ENCODE measurements at places on chromosomes 11 and 22.

DNA sequence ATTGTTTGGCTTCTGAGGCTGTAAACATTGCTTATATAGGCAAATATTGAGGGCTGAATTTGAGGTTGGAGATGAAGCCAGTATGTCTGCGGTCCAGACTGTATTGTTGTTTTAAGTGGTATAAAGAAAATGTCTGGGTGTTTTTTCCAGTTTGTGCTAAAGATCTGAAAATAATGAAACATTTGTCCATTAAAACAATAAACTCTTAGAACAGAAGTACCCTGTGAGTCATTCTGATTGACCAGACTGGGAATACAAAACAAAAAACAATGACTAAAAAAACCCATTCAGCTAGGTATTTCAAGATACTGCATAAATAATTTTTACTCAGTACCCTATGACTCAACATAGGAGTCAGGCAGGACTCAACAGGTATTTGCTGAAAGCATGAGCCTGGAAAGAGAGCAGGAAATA is 20.4 kb downstream of the ALKBH8 start:
- no peak for DNase-seq

DNA sequence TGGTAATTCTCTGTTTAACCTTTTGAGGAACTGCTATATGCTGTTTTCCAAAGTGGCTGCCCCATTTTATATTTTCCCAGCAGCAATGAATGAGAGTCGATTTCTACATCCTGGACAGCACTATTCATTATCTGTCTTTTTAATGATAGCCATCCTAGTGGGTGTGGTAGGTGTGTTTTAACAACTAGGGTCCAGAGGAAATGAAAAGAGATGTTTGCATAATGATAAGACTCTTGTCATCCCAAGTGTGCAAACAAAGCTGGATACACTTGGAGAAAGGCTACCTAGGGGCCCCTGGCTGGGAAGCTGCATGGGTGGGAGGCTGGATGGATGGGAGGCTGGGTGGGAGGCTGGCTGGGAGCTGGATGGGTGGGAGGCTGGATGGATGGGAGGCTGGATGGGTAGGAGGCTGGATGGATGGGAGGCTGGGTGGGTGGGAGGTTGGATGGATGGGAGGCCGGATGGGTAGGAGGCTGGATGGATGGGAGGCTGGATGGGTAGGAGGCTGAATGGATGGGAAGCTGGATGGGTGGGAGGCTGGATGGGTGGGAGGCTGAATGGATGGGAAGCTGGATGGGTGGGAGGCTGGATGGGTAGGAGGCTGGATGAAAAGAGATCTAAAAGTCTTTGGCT is 158.0 kb downstream of the DSCAML1 start:
- DNase-seq = no peak

DNA sequence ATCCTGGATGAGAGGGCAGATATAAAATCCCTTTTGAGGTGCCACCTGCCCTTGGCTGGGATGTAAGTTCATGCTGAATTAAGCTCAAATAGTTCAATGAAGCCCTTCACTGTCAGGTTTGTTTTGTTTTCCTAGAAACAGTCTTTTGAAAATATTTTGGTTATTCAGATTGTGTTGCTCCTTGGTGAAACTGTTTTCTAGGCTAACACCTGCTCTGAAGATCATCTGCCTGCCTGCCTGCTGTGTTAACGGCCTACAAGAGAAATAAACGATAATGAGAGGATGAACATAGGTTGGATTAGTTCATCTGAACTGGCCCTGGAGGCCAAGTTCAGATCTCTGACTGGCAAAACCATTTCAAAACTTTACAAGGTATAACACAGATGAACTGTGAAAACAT is 67.4 kb downstream of the ZBTB44 start:
- DNase-seq = no peak

GRCh38 chr22:40966726-40967085 is 15.5 kb downstream of the RBX1 start:
- DNase-seq = no peak

DNA sequence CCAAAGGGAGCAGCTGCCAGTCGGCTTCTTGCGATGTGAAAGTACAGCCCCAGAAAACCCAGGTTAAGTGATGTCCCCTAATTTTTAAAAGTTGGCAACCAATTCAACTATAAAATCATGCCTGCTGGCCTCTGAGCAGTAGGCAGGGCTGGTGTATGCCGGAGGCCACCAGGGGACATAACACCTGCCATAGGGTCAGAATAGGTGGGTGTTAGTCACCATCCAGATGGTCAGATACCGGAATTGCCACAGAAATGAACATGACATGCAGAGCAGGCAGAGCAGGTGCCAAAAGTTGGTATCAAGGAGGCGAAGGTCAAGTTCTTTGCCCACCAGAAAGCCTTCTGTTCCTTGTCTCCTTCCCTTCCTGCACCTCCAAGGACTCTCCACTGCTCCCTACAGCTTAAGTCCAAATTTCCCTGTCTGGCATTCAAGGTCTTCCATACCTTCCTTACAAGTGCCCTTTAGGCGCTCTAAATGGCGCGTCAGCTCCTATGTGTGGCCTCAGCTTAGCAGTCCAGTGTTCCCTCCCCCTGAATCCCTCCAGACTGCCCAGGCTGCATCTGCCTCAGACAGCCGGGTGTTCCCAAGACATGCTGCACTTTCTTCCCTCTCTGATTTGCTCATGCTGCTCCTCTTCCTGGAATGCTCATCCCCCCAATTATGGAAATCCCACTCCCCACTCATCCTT is 45.1 kb downstream of the PTPRJ start:
- no peak for DNase-seq

DNA sequence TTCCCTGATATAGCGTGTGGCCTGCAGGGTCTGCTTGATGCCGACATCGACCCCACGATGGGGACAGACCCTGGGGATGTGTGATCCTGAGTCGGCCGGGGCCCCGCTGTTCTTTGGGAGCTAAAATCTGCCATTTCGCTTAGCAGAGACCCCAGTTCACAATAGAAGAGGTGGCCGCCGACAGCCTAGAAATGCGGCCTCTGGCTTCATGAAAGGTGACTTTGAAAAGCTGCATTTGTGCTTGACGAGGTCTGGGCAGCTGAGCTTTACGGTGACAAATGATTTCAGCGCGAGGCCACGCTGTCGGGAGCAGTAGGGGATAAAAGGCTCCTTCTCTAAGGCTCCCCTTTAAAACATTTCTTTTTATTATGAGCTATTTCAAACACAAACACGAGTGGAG is 71.7 kb downstream of the RPS6KA4 start:
- no peak for DNase-seq

- DNase-seq = no peak
Measured at GRCh38 chr11:115462004-115462541, 42.1 kb downstream of the CADM1 start.

GRCh38 chr11:68735646-68736045 is 15.7 kb downstream of the TESMIN start:
- DNase-seq = no peak

GRCh38 chr11:10752061-10752460 is 1.0 kb downstream of the CTR9 start:
- DNase-seq = no peak

- DNase-seq = no peak
Measured at GRCh38 chr22:36971341-36972125, 47.7 kb downstream of the TST start.

- DNase-seq = no peak
Measured at GRCh38 chr11:65607614-65608426, 6.2 kb downstream of the MAP3K11 start.

- DNase-seq = no peak
Measured at GRCh38 chr22:21832291-21833290, 34.9 kb downstream of the MAPK1 start.

- no peak for DNase-seq
Measured at GRCh38 chr11:33543823-33544222, 156.8 kb downstream of the C11orf91 start.

- DNase-seq = no peak
Measured at GRCh38 chr11:4511282-4512245, 29.1 kb downstream of the OR52K1 start.

- no peak for DNase-seq
Measured at GRCh38 chr11:87006035-87006434, 31.7 kb upstream of the TMEM135 start.

GRCh38 chr11:69241844-69242243 is 52.1 kb upstream of the MYEOV start:
- no peak for DNase-seq

DNA sequence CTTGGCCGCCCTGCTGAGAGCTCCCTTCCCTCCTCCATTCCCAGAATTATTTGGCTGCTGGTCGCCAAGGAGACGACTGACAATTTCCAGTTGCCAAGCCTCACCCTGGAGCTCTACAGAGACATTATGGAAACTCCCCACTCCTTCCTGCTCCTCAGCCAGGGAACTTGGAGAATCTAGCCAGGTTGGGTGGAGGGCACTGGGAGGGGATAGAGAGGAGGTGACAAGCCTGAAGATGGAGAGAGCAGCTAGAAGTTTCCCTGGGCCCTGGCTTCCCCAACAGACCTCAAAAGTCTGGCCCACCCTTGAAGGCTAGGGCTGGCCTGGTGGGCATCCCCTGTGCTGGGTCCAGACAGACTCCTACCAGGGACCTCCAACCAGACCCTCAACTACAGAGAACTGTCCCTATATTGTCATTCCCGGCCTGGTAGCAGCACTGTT is 6.7 kb upstream of the VSIG10L2 start:
- DNase-seq = no peak

GRCh38 chr11:64083398-64084080 is 47.8 kb downstream of the FLRT1 start:
- no peak for DNase-seq

DNA sequence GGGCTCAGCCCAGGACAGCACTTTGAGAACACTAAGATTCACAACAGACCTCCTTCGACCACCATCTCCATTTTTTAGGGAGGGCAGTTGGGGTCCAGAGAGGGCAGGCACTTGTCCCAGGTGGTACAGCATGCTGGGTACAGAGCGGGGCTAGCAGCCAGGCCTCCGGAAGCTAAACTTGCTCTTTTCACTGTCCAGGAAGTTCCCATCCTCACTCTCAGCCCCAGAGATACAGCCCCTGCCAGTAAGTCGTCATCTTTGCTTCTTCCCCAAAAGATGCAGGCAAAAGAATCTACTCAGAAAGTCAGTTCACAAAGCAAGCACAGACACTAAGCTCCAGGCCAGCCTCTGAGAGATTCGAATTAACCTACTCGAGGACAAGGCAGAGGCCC is 6.7 kb upstream of the RAB3IL1 start:
- DNase-seq = no peak

GRCh38 chr22:26508148-26508547 is 4.1 kb downstream of the TFIP11 start:
- DNase-seq = no peak

DNA sequence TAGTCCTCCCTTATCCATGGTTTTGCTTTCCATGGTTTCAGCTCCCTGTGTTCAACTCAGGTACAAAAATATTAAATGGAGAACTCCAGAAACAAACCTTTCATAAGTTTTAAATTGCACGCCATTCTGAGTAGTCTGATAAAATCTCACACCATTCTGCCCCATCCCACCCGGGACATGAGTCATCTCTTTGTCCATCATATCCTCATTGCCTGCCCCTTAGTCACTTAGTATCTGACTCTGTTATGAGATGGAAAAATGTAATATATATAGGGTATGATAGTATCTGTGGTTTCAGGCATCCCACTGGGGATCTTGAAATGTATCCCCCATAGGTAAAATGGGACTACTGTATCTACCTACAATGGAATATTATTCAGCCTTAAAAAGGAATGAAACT is 35.5 kb upstream of the FGF3 start:
- no peak for DNase-seq

- DNase-seq = no peak
Measured at GRCh38 chr11:121265586-121265985, 27.0 kb upstream of the SC5D start.

DNA sequence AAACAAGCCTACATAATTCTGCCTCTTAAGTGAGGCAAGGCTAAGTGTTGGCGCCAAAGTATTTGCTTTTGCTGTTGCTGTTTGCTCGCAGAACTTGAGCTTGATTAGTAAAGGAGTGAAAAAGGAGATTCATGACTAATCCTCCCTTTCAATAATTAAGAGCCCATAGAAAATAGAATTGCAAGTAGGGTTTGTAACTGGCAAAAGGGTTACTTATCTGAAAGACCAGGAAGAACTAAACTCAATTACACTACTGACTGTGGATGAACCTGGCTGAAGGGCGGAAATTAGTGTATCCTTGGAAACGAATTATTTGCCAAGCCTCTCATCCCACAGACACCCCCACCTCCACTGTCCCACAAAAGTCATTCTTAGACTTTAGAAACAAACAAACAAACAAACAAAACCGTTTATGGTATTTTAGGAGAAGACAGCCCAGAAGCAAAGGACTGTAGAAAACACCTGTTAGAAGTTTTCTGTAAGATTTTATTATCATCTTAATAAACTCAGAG is 411 bp upstream of the EXPH5 start:
- DNase-seq = no peak

- DNase-seq = no peak
Measured at GRCh38 chr11:102683277-102683676, 22.3 kb downstream of the MMP27 start.

DNA sequence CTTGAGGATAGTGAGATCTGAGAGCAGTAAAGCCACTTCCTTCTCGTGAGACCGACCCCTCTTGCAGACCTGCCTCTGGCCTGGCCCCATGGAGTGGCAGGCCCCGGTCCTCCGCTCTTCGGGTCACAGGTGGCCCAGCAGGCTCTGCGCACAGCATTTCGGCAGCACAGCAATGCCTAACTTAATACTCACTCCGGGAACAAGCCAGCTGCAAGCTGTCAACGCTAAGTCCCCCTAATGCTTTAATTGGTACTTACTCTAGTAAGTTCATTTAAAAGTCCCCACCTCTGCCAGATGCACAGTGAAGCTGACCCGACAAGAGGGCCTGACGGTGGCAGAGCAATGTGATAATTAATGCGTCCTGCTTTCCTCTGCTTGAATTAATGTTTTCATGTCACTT is 349.3 kb upstream of the B3GAT1 start:
- no peak for DNase-seq

- DNase-seq = no peak
Measured at GRCh38 chr11:115611343-115611742, 107.1 kb upstream of the CADM1 start.

DNA sequence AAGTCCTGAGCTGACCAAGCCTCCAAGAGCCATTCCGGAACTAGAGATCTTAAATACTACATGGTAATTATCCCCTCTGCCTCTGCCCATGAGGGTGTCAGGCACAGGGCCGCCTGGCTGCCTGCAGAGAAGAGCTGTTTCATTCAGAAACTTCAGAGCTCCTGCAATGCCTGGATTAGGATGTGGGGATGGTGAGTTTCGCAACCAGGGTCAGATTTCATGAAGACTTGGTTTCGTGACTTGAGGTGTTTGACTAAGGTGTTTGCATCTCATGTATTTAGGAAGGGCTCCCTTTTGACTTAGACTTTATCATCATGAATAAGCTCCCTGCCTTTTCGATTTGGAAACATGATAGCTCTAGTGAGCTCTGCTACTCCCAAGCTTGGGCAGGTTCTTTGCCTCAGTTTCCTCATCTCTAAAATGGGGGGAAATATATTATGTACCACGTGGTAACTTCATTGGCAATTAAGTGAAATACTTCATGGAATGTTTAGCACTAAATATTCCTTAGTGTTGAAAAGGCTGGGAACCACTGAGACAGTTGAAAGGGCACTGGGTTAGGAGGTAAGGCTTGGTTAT is 9.1 kb downstream of the TIMP3 start:
- no peak for DNase-seq

GRCh38 chr22:32605576-32605975 is 131.0 kb downstream of the FBXO7 start:
- no peak for DNase-seq

- DNase-seq = no peak
Measured at GRCh38 chr11:121570453-121570852, 117.7 kb upstream of the SORL1-AS1 start.

- no peak for DNase-seq
Measured at GRCh38 chr11:128552783-128553661, 34.3 kb downstream of the ETS1 start.

All from stimulated activated CD8-positive, alpha-beta memory T cell treated with anti-CD3 and anti-CD28 coated beads, Interleukin-2, amount 100 ng/mL, for 1 hour (primary cell).